ENCODE measurements at places on chromosomes 11 and 22.

DNA sequence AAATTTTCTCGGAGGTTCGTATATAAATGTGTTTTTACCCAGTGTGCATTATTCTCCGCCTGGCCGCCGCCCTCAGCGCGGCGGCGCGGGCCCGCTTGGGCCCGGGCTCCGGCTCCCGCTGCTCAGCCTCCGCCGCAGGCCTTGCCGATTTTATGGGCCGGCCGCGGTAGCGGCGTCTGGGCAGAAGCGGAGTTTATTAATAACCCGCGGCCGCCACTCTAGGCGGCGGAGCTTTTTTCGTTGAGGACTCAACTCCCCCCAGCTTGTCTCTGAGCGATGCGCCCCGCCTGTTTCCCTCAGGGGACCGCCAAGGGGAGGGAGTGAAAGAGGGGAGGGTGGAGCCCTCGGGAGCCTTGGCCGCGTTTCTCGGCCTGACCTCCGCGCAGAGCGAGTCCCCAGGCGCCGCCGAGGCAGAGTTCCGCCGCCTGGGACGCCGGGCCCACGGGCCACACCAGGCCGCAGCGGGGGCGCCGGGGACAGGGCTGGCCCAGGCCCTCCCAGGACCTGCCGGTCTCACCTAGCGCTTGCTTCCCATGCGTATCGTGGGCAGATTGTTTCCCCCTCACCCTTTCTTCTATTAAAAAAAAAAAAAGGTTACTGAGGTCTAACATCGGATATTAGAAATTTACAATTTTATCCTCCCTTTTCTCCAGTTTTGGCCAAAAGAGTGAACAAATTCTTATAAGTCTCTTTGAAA is 399 bp downstream of the ZNF143 start:
- DNase-seq: peak; percentile 78

- no peak for DNase-seq
Observed at GRCh38 chr11:134098566-134099184, 29.8 kb downstream of the JAM3 start.

DNA sequence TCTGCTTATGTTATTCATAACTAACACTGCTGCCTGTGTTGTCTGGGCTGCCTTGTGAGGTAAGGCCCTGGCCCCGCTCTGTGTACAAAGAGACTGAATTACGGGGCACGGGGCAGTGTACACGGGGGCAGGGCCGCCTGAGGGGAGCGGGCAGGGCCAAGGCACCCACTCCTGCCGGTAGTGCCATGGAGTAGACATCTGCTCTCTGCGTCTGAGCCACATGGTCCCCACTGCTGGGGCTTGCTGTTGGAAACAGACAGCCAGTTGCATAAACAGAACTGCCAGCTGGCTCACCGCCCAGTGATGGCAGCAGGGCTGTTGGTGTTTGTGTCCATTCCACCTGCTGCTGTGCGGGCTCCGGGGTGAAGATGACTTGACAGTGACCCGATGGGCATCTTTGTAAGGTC is 19.8 kb downstream of the FAM118A start:
- DNase-seq: no peak

DNA sequence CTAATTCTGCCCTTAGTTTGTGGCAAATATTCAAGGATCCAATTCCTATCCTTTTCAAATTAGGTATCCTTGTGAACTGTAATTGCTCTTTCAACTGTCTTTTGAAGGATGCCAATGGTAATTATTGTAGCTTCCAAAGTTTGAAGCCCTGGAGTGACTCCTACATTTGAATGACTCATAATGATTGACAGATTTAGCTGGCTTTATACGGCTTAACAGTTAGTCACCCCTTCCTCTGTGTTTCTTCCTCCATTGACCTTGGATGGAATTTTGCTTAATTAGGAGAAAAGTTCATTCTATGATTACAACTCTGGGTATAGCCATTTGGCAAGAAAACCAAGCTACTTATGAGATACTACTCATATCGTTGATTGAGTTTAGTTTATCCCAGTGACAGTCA is 639.3 kb upstream of the KIRREL3 start:
- DNase-seq: no peak

DNA sequence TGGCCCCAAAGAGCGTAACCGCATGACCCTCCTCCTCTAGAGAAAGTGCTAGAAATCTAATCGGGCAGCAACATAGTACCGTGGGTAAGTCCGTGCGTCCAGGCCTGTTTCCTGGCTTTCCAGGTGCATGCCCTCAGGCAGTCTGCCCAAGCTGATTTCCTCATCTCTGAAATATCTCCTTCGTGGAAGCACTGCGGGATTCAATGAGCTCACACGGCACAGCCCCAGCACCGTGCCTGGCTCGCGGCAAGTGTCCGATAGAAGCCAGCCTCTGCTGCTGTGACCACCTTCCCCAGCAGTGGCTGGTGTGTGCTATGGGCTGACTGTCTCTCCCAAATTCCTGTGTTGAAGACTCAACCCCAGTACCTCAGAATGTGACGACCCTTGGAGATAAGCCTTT is 20.7 kb downstream of the RPUSD4 start:
- DNase-seq: no peak

GRCh38 chr11:73597956-73598718 is at the start of gene FAM168A:
FAM168A (minus strand) TSS chr11:73598112; CDS start chr11:73468474, 129,638 bp downstream.
- peak; percentile 92 for DNase-seq

DNA sequence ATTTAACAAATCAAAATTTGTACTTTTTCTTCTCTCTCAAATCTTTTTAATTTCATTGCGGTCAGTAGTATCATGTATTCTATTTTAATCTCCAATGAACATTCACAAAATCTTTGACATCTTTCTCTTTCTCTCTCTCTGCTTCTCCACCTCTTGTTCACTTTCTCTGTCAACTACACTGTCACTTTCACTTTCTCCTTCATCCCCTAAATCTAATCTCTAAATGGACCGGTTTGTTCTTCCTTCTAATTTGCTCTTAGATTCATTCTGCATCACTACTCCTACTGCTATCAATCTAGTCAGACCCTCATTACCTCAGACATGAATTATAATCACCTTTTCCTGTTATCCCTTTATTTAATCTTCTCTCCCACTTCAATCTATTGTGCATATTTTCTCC is 18.6 kb downstream of the CCDC73 start:
- DNase-seq: no peak

DNA sequence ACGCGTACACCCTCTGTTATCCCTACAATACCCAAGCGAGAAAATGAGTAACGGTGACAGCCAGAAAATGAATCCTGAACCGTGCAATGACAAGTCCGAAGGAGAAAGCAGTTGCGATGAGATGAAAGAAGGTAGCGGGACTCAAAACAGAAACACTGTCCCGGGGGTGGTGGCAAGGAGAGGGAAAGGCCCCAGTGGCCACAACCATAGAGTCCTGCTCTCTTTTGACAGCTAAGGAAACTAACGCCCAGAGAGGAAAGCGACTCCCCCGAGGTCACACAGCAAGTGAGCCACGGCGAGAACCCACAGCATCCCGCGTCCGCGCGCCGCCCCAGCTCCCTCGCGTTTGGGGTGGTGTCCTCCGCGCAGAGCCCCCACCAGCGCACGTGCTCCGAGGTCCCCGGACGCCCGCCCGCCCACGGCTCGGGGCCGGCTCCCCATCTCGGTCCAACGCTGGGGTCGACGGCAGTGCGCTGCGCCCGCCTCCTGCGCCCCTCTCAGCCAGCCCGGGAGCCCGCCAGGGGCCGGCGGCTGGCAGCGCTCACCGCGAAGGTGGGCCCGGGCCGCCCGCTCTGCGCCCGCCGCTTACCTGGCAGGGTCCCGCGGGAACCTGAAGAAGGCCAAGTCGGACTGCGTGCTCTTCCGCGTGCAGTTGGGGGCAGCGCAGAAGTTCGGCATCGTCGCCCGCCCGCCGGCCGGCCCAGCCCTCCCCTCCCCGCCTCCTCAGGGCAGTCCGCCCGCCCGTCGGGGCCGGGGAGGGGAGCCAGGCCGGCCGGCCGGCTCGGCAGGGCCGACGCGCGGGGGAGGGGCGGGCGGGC is 564 bp downstream of the THAP12 start:
- peak; percentile 4 for DNase-seq

GRCh38 chr11:67666303-67666645 is 8.1 kb downstream of the ALDH3B2 start:
- no peak for DNase-seq

GRCh38 chr22:17974703-17975372 is 49.5 kb downstream of the MICAL3 start:
- no peak for DNase-seq

- DNase-seq: peak; percentile 26
Observed at GRCh38 chr11:36131721-36132397, 157.4 kb downstream of the COMMD9 start.

GRCh38 chr22:41408665-41409064 is 26.9 kb downstream of the TEF start:
- DNase-seq: no peak

All from Calu3 (cell line).